Esophagus (tissue), 2 donors: ENCODE measurements at places on chromosomes 7 and 10. TPM values are rescaled to one million over a fixed set of nuclear protein-coding genes. Genes with fewer than 3 reads are reported as not detected.

CDH23 gene
- 3.2 TPM for polyA plus RNA-seq

CRYGN gene
- not detected for polyA plus RNA-seq

MYO3A gene
- polyA plus RNA-seq = 0.95 TPM

UCMA gene
- not detected for polyA plus RNA-seq
